Cardiac muscle cell (in vitro differentiated cells and primary cell): ENCODE measurements at places on chromosomes 7 and 10.
A peak's percentile ranks its signal among the peaks of the same experiment; 100 is the strongest.

GRCh38 chr10:18710201-18710653 lies 51.0 kb downstream of the ARL5B start:
- DNase-seq = no peak

- DNase-seq = no peak
Measured at GRCh38 chr10:88409824-88410223, 173.3 kb downstream of the RNLS start.

- DNase-seq = no peak
Measured at GRCh38 chr7:128389085-128389617, 20.6 kb downstream of the IMPDH1 start.

- peak; percentile 69 for DNase-seq
Measured at GRCh38 chr7:46993396-46993795, 588.5 kb downstream of the TNS3 start.

DNA sequence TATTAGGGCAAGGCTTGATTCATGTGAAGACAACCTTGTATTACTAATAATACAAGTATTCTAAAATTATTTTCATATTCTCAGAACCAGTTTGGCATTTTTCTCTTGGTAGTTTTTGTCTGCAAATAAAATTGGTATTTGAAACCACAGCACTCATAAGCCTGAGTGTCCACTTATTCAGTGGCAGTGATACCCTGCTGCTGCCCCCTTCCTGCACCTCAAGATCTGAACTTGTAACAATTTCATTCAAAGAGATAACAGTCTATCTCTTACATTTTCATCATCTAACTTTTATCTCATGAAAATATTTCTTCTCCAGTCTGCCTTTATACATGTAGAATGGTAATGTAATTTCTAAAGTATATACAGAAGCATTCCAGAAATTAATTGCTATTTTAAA lies 9.3 kb downstream of the TFAM start:
- DNase-seq = no peak
